Left colon (tissue), 2 donors: ENCODE measurements at places on chromosomes 1 and 21. TPM values are rescaled to one million over a fixed set of nuclear protein-coding genes. Genes with fewer than 3 reads are reported as not detected.

- no peak for DNase-seq
Observed at GRCh38 chr1:151221616-151222015, 23.3 kb downstream of the PIP5K1A start.

DNA sequence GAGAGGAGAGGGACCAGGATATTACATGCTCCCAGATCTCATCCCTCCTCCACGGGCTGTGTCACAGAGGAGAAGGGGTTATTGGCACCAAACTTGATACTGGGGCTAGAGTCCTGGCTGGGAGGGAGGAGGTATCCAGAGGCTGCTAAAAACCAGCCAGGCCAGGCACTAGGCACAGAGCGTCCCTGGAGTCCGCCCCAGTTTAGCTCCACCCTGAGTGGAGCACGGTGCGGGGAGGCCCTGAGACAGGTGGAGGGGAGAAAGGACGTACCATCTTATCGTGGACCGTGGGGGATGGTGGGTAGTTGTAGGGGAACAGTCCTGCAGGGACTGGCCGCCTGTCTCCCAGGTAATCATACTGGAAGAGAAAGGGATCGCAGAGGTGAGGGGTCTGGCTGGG lies 42.7 kb upstream of the GOLT1A start:
- DNase-seq: no peak

DNA sequence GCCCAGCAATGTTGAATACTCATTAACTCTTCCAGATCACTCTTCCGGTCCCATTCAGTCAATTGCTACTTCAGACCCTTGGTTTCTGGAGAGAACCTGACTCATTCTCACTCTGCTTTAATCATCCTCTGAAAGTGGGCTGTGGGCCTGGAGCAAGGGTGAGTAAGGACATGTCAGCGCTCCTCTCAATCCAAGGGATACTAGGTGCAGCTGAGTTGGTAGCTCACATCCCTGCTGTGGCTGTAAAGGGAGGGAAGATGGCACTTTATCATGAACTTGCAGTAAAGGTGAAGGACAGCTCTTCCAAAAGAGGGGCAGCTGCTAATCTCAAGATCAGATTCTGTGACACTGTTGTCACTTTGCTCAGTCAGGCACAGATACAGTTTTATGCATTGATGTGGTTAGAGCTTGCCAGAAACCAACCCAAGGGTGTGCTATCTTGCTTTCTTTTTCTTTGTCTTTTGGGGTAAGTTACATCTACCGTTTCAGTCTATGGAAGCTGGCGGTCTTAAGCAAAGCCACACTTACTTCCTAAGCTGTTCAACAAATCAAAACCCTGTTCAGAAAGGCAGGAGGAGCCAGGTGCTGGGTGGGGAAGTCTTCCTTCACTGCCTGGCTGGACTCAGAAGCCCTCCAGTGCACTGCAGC lies 26.5 kb upstream of the NTPCR start:
- no peak for DNase-seq

DNA sequence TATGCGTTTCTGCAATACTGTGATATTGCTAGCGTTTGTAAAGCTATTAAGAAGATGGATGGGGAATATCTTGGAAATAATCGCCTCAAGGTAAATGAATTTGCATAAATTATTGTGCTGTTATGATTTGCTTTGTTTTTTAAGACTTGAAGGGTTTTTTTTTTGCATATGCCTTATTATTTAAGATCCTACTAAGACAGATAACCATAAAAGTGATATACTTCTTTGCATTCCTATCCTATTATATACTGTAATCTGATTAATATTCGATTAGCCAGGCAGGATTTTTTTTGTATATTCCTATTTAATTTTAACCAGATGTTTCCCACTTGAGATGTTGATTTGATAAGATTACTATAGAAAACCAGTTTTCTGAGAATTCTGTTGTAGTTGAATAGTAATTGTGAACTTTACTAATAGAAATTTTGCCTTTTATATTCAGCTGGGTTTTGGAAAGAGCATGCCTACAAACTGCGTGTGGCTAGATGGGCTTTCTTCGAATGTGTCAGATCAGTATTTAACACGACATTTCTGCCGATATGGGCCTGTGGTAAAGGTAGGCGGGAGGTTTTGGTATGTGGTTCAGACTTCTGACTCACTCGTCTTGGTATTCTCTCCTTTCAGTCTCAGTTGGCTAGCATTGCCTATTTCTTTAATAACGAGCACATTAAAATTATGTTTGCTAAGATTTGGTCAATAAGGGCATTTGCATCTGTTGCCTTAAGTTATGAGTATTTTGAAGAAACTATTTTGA lies 56.8 kb downstream of the ZBTB17 start:
- no peak for DNase-seq

DNA sequence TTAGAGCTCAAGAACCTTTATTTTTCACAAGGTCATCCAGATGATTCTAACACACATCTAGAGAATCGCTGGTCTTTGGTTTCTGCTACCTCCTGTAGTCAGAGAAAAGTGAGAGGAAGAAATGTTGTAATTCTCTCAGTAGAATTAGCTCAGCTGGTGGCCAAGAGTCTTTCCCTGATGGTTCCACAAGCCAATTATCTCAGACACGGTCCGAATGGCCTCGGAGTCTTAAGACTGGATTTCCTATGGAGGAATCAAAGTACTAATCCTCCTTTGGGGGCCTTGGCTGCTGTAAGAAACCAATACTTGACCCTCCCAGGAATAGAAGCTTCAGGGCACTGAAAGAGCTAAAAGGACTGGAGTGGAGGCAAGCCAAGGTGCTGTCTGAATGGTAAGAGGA lies 1.8 kb downstream of the TMEM81 start:
- DNase-seq: no peak

DNA sequence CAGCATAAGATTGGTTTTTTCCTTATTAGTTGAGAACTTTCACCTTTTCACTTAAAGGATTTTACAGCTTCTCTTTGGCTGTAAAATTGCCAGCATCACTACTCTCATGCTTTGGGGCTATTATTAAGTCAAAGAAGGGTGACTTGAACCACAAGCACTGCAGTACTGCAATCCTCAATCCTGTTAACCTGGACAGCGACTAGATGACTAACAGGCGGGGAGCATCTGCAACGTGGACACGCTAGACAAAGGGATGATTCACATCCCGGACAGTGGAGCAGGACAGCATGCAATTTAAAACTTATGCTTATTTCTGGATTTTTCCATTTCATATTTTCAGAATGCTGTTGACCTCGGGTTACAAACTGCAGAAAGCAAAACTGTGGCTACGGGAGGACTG lies 8.1 kb downstream of the ARV1 start:
- DNase-seq: no peak

The FMOD gene
- total RNA-seq: 25.2 TPM

The RGSL1 gene
- not detected for total RNA-seq

The SYT14 gene
- 0.14 TPM for total RNA-seq

The TNFAIP8L2 gene
- total RNA-seq: 2.8 TPM

The OR2G2 gene
- total RNA-seq: not detected
